NCI-H2107 (cell line): ENCODE measurements at places on chromosomes 7 and 10.

DNA sequence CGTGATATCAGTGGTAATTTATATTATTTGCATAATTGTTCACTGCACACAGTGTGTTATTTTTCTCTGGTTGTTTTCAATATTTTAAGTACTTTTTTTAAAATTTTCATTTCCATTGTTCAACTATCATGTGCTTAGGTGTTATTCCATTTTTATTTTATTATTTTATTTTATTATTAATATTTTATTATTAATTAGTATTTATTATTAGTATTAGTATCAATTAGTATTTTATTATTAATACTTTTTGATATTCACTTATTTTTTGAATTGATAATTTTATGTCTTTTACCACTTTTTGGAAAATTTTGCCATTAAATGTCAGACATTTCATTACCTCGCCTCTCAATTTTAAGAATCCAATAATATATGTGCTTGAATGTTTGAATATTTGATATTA is 593.8 kb upstream of the GRM3 start:
- no peak for DNase-seq

DNA sequence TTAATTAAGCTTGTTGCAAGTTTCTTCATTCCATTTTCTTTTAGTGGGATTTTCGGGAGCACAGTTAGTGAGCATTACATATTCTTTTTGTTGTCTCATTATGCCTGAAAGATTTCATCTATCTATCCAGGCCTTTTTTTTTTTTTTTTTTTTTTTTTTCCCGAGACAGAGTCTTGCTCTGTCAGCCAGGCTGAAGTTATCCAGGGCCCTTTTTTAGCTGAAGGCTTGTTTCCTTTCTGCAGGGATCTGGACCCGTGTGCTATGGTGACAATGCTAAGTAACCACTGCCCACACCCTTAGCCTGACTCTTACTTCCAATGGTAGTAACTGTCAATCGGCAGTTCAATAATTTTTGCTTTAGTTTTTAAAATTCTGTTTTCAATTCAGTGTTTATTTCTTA is 190.8 kb upstream of the MTPN start:
- DNase-seq = no peak

- DNase-seq = no peak
Observed at GRCh38 chr7:80150611-80151273, 16.1 kb downstream of the GNAI1 start.

DNA sequence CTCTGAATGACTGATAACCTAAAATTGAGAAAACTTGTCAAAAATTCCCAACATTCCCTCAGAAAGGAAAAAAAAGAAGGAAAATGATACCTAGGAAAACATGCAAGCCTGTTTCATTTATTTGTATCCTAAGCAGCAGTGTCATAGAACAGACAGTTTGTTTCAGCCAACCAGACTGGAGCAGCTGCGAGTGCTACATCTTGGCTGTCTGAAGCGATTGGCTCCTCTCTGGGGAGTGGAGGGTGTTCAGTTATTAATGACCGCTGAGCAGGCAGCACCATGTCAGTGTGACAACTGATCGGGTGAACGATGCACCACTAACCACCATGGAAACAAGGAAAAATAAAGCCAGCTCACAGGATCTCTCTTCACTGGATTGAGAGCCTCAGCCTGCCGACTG is at the start of gene LRRN3:
Gene LRRN3 (plus strand): TSS at position 282 of the 400 bp plus-strand sequence. CDS start 31,646 bp downstream, outside the sequence.
- peak; percentile 49 for DNase-seq
